GM19239 (cell line): ENCODE measurements at places on chromosomes 2 and 18.

- no peak for DNase-seq
Observed at GRCh38 chr2:238155051-238155760, 3.6 kb upstream of the ERFE start.

DNA sequence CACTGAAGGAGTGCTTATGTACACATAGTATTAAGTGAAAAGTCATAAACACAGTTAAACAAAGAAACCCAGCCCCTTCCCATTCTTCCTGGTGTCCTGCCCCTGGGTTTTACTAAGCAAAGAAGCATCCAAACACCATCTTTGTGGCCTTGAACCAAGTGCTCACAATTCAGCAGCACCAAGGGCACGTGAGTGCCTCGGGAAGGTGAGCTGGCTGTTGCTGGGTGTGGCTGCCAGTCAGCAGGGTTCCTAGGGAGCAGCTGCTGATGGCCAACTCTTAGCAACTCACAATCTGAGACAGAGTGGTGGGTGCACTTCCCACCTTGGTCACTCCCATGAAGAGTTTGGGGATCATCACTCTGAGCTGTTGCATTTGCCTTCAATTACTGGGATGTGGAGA lies 97.7 kb upstream of the PGAP1 start:
- no peak for DNase-seq

GRCh38 chr18:59810183-59810582 lies 89.6 kb upstream of the PMAIP1 start:
- DNase-seq: no peak

- no peak for DNase-seq
Observed at GRCh38 chr2:89829828-89830227, 1138.4 kb downstream of the RPIA start.

DNA sequence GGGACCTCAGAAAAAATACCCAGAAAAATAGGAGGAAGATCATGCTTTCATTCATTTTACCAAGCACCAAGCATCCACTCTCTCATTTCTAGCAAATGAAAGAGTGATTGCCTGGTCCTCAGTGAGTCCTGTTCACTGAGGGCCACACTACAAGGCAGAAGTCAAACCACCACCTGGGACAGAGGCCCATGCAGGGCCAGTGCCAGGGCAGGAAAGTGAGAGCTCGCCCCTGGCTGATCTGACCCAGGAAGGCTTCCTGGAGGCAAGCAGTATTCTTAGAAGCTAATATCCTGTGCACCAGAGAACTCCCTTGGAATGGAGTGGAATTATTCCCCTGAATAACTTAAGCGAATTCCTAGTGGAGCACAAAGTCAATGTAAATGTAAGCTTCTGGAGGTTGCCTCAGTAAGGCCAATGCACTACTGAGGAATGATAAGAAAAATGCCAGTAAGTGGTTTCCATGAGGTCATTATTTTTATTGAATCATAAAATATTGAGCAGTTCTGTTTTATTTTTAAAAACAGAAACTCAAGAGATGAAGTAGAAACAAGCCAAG lies 191.6 kb upstream of the ID2 start:
- no peak for DNase-seq

DNA sequence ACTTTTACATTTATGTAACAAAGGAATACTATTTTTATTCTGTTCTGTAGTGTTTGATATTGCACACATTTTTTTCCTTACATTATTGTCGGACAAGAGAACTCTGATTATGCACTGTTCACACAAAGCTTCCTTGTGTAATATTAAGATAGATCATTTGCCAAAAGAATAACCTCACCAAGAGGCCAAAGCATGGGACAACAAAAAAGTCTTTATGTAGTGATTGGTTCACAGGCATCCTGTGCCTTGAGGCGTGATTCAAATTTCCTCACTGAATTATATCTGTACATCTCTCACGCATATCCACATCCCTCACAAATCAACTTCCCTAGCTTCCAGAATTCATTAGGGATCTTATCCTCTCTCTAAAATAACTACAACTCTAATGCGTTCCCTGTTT lies 642.7 kb downstream of the NR4A2 start:
- no peak for DNase-seq

GRCh38 chr2:56375251-56375650 lies 191.5 kb downstream of the CCDC85A start:
- DNase-seq: no peak
